ENCODE measurements at places on chromosomes 12 and 14.

DNA sequence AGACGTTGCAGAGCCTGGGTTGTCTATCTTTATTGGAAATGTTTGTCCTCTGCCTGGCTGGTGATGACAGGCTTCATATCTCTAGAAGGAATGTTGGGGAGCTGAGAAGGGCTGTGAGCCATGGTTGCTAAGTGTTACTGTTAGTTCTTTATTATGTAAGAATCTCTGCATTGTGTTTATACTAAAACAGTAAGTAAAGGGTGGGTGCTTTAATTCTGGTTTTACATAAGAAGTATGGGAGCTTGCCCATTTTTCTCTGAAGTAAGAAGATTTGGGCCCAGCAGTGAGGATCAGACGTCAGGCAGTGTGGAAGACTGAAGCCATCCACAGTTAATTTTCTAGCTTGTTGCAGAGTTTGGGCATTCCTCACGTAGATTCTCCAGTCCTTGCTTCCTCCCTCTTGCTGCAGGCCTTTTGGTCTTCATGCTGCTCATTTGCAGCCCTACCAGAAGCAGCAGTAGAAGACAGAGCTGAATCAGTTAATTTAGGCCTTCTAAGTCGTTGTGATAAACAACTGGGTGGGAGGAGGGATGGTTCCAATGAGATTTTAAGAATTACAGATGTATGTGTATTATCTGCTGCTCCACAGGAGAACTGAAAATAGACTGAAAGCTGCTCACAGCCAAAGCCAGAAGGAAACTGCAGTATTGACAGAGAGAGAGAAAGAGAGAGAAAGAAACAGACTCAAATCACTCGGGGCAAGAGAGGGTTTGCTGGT is 21.4 kb downstream of the WNT5B start:
- DNase-seq = no peak

DNA sequence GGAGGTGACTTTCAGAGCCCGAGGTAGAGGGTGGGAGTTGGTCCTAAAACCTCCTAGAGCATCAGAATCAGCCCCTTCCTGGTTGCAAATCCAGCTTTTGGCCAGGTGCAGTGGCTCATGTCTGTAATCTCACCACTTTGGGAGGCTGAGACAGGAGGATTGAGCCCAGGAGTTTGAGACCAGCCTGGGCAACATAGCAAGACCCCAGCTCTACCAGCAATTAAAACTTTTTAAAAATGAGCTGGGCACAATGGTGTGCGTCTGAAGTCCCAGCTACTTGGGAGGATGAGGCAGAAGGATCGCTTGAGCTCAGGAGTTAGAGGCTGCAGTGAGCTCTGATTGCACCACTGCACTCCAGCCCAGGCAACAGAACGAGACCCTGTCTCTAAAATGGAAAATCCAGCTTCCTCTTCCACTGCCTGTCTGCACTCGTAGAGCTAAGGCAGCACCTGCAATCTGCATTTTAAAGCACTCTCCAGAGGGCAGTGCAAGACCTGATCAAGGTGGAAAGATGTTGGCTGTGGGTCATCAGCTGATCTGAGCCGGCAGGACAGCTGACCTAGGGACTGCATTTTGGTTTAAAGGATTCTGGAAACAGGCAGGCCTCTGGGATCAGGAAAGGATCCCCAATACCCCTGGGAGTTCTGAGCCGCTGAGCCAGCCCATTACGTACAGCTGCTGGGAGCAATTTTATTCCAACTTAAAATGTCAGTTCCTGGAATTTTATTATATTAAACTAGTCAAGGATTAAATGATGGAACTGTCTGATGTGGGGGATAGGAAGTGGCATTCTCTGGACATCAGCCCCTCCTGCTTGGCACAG is 1.8 kb upstream of the TESC start:
- DNase-seq = no peak

- DNase-seq = no peak
Observed at GRCh38 chr12:121794534-121795033, 1.1 kb upstream of the RHOF start.

- no peak for DNase-seq
Observed at GRCh38 chr12:109423392-109423791, 53.7 kb downstream of the KCTD10 start.

- no peak for DNase-seq
Observed at GRCh38 chr14:61733972-61734371, 28.2 kb upstream of the SNAPC1 start.

GRCh38 chr14:91252871-91253794 is 8.6 kb upstream of the GPR68 start:
- peak; percentile 66 for DNase-seq

- no peak for DNase-seq
Observed at GRCh38 chr14:61812347-61813095, 50.3 kb downstream of the SNAPC1 start.

DNA sequence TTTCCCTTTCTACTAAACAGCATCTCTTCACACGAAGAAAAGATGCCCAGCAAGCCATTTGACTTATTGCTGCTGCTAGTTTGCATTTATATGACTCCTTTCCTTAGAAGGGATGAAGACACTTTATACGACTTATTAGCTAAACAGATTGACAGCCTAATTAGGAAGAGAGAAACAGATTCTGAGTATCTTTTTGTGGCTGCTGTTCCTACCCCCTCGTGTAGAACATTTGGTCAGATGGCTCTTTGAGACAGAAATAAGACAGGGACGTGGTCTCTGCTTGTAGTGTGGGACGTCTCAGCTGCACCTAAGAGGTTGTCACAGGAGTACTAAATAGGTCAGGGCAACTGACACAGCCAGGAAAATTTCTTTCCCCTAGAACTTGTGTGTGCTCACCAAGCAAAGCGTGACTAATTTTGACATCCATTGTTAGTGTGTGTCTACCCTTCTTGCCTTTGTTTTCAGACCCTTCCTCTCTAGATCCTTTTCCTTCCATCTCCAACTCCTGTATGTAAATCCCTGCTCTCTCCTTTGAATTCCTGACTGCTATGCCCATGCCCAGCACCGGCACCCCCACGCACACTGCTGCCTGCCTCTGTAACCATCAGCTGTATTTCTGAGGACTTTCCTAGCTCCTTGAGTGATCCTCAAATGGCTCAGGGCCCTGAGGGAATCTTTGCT is 83.2 kb downstream of the DAD1 start:
- DNase-seq = no peak

- DNase-seq = no peak
Observed at GRCh38 chr12:83161456-83161855, 474.8 kb downstream of the TMTC2 start.

DNA sequence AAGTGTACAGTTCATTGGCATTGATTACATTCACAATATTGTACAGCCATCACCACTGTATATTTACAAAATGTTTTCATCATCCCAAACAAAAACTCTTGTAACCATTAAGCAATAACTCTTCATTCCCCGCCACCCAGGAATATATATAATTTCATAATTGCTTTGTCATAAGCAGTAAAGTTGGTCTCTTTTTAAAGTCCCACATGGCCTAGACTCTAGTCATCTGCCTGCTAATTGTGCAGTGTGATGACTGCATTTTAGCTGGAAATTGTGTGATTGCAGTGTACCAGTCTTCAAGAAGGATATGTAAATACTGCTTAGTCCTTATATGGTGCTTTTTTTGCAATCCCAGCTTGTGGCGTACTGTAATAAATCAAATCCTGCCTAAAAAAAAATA is 75.1 kb upstream of the ATP2A2 start:
- DNase-seq = no peak

DNA sequence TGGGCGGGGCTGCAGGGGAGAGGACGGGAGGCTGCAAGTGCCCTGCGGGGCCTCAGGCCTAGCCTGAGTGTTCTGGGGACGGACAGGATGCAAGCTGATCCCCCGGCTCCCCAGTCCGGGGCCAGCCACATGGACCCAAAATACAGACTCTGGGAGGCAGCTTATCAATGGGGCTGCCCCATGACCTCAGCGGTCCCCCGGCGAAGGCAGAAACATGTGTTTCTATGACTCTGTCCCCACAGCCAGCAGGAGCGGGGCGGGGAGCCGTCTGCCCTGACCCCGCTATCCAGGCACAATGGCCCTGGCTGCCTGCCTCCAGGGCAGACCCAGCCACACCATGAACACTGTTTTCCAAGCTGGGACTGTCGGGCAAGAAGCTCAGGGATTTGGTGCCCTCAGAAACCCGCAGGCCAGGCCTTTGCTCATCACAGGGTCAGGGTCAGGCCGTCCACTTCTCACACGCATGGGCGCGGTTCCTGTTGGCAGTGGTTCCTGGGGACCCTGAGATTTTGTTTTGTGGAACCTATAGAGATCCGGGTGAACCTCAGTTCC is 75.0 kb downstream of the RFLNA start:
- peak; percentile 89 for DNase-seq

GRCh38 chr14:73058922-73059673 is 764 bp downstream of the RBM25 start:
- no peak for DNase-seq

GRCh38 chr14:35336494-35337268 is 44.5 kb downstream of the PSMA6 start:
- DNase-seq = peak; percentile 95

- no peak for DNase-seq
Observed at GRCh38 chr14:88194531-88194930, 128.5 kb downstream of the KCNK10 start.

DNA sequence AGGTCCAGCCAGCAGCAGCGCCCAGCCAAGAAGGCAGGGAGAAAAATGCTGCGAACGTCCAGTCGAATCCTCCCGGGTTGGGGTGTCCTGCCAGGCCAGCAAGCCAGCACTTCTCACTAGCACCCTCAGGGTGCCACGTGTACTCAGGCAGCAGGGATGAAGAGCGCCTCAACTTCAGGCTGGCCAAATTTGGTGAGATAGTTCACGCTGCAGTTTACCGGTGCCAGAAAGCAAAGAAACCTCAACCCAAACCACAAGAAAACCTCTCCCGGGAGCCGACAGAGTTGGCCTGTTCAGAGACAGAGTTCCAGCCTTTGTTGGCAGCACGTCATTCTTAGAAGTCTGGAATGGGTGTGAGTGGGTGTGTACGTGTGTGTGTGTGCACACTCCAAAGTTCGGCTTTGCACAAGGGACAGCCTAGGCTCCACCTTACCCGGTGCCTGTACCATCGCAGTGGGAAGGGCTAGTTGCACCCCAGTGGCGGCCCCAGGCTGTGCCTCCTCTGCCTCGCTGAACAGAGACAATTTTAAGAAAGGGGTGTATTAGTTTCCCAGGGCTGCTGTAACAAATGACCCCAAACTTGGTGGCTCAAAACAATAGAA is 42.1 kb downstream of the ELK3 start:
- peak; percentile 76 for DNase-seq

DNA sequence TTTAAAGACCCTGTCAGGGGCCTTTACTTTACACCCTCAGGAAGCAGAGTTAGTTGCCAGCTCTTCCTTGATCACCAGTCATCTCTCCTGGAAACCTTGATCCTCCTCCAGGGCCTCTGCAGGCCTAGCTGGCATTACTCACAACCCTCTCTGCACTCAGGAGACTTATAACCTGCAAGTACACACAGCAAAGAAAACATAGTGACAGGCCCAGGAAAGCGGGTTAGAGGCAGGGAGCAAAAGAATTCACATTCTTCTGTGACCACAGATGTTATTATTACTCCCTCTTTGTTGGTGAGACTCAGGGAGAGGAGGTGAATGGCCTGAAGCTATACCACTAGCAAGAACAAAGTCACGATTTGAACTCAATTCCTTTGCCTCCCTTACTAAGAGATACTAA is 87.4 kb downstream of the OR11H12 start:
- DNase-seq = no peak

GRCh38 chr12:117038023-117038680 is 61.1 kb downstream of the TESC start:
- DNase-seq = peak; percentile 9

DNA sequence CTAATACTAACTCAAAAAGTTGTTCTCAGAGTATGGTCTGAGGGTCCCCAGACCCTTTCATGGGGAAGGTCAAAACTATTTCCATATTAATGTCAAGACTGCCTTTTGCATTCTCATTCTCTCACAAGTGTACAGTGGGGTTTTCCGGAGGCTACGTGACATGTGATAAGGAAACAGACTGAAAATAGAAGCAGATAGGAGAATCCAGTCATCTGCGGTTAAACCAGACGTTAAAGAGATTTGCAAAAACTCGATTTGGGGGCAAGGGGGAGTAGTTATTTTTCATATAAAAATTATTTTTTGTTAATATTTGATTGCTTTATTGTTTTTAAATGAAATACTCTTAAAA is 1.0 kb upstream of the NAP1L1 start:
- no peak for DNase-seq

DNA sequence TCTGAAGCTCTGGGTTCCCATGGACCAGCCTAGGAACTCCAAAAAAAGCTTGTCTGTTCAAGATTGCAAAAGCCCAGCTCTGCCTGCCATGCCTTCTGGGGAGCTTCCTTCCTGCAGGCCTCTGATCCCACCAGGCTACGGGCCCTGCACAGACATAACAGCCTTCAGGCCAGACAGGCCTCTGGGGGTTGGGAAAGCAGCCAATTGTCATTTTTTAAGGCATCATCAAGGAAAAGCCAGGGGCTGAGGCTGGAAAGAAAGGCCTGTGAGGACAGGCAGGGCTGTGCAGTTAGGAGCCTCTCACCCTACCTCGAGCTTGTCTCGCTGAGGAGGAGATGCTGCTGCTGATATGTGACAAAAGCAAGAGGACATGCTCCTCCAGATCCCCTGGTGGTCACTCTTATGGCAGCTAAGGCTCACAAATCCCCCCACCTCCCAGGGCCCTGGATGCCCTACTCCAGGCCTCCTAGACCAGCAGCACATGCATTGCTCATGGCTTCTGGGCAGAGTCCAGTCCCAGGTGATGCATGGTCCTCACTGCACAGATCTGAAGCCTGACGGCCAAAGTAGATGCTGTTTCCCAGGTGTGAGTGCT is 2.9 kb downstream of the TMEM229B start:
- no peak for DNase-seq

- no peak for DNase-seq
Observed at GRCh38 chr14:100522616-100523099, 64.6 kb downstream of the BEGAIN start.

GRCh38 chr12:53179687-53180219 is 769 bp upstream of the ZNF740 start:
- no peak for DNase-seq

DNA sequence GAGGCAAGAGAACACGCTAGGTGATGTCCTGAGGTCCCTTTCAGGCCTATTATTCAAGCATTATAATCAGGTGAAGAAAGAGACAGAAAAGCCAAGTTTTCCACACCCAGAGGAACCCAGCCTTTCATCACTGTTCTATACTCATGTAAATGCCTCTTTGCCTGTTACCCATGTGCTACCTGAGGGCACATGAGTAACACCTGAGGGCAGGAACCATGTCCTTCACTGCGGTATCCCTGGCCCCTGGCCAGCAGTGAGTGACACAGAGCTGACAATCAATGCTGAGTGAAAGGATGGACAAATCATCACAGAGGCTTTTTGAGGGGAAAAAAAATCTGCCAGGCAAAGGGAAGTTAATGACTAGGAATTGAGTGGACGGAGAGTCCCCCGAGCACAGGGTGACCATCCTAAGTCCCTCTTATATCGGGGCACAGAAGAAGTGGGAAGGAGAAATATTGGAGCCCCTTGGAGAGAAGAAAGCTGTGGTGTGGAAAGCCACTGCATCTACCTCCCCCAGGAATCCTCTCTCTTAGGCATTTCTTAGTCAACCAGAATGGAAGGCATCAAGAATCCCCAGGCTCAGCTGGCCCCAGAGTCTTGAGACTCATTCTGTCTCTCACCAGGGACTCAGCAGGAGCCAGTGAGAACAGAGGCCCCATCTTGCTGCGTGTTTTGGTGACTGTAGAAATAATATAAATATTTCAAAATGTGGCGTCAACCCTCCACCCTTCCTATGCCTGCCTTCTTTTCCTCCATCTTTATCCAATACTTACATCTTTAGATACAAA is 212.9 kb downstream of the DPF3 start:
- no peak for DNase-seq

Data from Right ventricle myocardium superior (tissue), 1 donor.